Activated T-cell treated with anti-CD3 and anti-CD28 coated beads, Interleukin-2, amount 50 U/mL, for 24 hours (primary cell): ENCODE measurements at places on chromosomes 2 and 18.

GRCh38 chr2:159075727-159076126, 107.3 kb downstream of the TANC1 start:
- no peak for DNase-seq

DNA sequence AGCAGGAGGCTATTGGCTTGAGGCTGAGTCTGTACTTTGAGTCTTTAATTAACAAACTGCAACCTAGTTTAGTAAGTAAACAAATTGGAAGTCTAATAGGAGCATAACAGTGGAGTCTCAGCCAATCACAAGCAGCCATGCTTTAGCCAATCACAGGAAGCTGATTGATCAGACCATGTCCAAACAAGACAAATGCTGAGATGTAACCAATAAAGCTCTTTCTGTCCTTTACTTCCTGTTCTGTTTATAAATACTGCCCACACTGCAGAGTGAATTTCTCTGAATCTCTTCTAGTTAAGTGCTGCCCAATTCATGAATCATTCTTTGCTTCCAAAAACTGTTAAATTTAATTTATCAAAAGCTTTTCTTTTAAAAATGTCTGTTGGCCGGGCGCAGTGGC, 146.6 kb upstream of the DLX2 start:
- no peak for DNase-seq

DNA sequence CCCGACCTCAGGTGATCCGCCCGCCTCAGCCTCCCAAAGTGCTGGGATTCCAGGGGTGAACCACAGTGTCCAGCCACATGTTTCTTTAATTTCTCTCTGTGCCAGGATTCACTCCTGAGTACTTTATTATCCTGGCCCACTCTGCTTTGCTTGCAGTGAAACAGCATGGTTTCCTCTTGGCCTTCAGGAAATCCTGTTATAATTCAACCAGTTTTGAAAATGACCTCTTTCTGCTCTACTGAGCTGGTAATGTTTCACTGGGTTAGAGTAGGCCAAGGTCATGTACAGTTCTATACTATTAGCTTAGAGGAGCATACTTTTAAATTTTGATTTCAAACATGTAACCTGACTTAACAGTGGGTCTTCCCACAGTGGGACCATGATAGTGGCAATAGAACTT, 90.6 kb upstream of the PELI1 start:
- DNase-seq: no peak

DNA sequence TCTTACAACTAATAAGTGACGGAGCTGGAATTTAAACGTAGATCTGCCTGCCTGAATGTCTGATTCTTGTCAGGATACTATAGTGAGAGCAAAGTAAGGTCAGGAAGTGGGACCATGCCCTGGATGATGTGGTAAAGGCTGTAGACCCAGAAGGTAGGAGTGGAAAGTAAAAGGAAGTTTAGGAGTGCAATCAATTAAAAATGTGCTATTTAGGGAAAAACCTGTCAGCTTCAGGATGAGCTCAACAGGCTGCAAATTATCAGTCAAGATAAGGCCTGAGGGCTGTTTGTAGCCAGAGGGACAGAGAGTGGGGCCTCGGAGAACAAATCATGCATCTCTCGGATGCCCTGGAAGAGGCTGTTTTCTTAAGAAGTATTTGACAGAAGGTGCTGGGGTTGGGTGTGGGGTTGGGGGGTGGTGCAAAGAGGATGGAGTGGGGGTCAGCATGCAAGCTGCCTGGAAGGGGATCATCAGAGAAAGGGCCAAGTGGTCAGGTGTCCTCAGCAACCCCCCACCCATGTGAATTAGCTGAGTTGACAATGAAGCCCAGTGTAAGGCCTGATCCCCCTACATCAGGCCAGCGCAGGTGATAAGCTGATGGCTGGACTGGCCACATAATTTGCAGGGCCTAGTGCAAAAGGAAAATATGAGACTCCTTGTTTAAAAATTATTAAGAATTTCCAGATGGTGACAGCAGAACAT, 53.2 kb upstream of the MAPRE3 start:
- no peak for DNase-seq

GRCh38 chr18:48946329-48946835, 4.4 kb downstream of the SMAD7 start:
- DNase-seq: no peak

- no peak for DNase-seq
Measured at GRCh38 chr2:196252408-196253115, 81.2 kb upstream of the STK17B start.

DNA sequence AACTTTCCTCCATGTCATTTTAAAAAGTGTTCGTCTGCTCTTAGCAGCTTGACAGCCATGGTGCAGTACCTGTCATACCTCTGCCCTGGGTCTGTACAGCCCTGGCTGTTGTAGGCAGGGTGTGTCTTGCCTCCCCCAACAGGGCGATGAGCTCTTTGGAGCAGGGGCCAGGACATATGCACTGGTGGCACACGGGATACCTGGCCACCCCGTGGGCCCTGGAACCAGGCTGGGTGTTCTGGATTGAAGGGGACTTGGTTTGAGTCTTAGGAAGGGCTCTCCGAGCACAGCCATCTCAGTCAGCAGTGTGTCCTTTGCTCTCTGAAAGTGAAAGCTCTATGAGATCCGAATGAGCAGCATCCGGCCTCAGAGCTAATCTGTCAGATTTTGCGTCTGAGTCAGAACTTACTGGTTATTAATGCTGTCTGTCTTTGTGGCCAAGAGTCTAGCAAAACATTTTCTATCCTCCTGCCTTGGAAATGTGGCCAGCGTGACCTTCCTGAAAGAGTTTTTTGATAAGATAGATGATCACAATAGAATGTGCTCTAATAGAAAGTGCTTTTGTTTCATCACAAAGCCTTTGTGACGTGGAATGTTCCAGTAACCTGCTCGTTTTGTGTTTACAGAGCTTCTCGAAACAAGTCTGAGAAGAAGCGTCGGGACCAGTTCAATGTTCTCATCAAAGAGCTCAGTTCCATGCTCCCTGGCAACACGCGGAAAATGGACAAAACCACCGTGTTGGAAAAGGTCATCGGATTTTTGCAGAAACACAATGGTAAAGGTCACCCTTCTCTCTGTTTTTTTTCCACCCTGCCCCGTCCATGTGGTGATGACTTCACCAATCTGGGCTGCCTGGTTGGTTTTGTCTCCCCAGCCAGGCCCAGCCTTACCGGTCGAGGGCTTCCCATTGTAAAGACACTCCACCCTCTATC, 77.3 kb upstream of the RPL31 start:
- peak; percentile 51 for DNase-seq

GRCh38 chr2:37904425-37904824, 20.7 kb upstream of the RMDN2 start:
- no peak for DNase-seq

- DNase-seq: no peak
Measured at GRCh38 chr2:204012072-204012653, 75.6 kb downstream of the ICOS start.

GRCh38 chr18:13442451-13442850, 223.9 kb downstream of the LDLRAD4 start:
- DNase-seq: peak; percentile 13

- DNase-seq: no peak
Measured at GRCh38 chr18:23711426-23711825, 22.2 kb downstream of the LAMA3 start.

DNA sequence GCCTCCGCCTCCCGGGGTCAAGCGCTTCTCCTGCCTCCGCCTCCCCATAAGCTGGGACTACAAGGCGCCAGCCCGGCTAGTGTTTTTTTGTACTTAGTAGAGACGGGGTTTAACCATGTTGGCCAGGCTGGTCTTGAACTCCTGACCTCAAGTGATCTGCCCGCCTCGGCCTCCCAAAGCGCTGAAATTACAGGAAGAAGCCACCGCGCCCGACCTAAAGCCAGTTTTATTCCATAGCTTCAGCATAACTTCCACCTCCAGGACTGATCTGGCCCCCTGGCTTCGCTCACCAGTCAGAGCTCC, 783 bp upstream of the TXNL4A start:
- DNase-seq: no peak

GRCh38 chr2:217784996-217785543, 217.7 kb downstream of the TNS1 start:
- DNase-seq: no peak

- no peak for DNase-seq
Measured at GRCh38 chr2:198036029-198036879, 231.9 kb downstream of the PLCL1 start.

DNA sequence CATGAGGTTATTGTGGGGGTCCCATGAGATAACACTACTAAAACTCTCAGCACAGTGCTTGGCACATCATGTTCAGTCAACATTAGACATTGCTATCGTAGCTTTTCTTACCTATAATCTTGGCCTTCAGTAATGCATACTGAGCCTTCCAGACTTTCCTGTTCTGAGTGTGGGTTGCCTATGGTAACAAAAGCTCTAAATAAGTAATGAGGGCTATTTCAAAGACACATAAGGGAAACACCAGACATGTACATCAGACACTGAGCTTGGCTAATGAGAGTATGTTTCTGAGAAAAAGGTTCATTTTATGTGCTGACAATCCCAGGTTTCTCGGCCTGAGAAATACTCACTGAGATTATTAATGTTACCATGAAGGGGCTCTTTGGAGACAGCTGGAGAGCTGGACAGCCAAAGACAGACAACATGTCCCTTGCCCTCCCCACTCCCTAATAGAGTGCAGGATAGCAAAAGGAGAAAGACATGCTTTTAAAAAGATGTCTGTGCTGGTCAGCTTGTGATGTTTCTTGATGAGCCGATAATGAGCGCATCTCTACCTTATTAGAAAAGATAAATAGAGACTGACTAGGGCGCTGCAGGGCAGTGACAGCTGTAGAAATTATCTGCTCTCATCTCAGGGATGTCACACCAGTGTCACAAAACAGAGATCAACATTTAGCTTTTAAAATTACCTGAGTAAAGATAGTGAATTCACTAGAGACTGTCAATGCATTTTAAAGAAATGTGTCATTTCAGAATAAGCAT, 25.4 kb downstream of the POLE4 start:
- no peak for DNase-seq

GRCh38 chr2:62304429-62305417, 108.8 kb downstream of the B3GNT2 start:
- DNase-seq: peak; percentile 67

DNA sequence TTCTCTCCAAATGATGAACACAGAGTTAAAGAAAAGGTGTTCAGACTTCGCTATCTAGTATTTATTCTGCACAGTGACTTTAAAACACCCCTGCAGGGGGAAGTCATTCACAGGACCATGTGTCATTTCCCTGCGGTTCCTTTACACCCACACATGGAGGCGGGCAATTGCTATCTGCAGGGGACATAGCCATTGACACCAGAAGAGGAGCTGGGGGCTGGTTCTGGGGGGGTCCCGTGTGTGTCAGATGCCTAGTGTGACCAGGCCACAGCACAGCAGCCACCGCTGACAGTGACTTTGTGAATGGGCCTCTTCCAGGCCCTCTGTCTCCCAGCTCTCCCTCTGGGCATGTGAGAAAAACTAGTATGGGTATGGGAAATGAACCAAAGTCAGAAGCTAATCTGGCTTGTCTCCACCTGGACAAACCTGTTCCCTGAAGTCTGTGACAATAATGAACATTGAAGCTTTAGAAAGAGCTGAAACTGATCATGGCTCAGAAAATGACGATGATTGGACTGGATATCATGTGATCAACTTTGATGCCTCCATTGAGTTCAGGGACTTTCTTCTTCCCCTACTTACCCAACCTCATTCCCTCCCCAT, 7.5 kb upstream of the GBX2 start:
- DNase-seq: no peak

DNA sequence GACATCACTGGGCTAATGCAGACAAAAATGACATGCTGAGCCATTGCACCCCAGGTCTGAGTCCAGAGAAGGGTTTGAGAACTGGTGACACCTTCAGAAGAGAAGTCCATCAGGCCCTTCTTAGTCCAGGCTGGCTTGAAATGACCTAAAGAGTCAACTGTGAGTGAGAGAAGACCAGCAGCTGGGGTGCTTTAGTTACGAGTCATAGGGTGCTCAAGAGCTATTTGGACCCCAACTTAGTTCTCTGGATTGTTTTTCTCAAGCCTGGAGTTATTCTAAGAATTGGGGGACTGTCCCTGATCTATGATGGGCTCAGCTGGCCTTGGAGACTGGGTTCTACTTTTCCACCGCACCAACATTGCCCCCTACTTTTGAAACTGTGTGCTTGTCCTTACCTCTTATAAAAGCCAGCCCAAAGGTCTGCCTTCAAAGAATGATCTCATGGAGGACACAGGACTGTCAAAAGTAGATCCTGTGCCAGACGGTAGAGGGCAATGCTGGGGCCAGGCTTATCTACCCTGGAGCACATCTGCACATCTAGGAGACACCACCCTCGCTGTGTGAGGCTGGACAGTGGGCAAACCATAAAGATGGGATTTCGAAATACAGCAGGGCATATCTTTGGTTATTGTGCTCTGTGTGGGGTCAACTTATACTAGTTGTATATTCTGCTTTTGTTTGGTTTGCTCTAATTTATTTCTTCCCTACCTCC, 333.0 kb upstream of the SLC14A2 start:
- no peak for DNase-seq

DNA sequence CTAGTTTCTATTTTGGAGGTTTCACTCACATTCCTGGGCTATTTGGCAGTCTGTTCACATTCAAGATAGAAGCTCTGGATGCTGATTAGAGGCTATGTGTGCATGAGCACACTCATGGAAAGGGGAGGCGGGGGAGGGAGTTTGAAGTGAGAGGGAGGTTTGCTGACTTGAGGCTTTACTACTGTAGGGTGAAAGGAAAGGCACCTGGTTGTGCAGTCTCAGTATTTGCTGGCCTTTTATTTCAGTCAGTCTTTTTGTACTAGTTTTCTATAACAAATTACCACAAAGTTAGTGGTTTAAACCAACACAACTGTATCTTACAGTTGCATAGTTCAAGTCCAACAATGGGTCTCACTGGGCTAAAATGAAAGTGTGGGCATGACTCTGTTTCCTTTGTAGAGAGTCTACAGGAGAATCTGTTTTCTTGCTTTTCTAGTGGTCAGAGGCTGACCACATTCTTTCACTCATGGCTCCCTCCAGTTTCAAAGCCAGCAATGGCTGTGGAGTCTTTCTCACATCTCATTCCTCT, 47.7 kb upstream of the NR4A2 start:
- DNase-seq: no peak

DNA sequence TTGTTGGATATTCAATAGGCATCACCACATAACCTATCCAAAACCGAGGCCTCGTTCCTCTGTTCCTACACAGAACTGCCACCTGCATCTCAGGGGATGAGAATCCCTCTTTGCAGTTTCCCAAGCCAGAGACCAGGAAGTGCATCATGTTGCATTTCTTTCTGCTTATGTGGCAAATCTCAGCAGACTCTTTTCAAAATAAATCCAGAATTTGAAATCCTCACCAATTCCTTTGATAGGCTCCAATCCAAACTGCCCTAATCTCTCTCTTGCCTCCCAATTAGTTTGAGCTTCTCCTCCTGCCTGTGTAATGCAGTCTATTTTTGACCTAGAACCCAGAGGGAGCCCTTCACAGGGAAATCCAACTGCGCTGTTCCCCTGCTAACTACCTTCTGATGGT, 215.5 kb downstream of the RNF144A start:
- no peak for DNase-seq
